ENCODE measurements at places on chromosomes 7 and 10. TPM values are rescaled to one million over a fixed set of nuclear protein-coding genes. Genes with fewer than 3 reads are reported as not detected.

The DMBT1 gene
- total RNA-seq, result 0.12 TPM

The MCM10 gene
- total RNA-seq, result 2.9 TPM

The VSTM4 gene
- 0.35 TPM for total RNA-seq

The SEMA3A gene
- total RNA-seq, result 6.6 TPM

The VSIR gene
- 53.8 TPM for total RNA-seq

The MLLT10 gene
- total RNA-seq, result 20.5 TPM

The EPO gene
- total RNA-seq, result not detected

The DYNC1I1 gene
- total RNA-seq, result 2.2 TPM

The HERPUD2 gene
- 37.2 TPM for total RNA-seq

The FFAR4 gene
- total RNA-seq, result not detected

The RET gene
- total RNA-seq, result 0.44 TPM

The PRF1 gene
- total RNA-seq, result not detected

Measured in glomerular endothelial cell (primary cell).